ENCODE measurements at places on chromosomes 5 and 9.

GRCh38 chr9:90132866-90133265 lies 509.8 kb downstream of the DIRAS2 start:
- no peak for ATAC-seq

DNA sequence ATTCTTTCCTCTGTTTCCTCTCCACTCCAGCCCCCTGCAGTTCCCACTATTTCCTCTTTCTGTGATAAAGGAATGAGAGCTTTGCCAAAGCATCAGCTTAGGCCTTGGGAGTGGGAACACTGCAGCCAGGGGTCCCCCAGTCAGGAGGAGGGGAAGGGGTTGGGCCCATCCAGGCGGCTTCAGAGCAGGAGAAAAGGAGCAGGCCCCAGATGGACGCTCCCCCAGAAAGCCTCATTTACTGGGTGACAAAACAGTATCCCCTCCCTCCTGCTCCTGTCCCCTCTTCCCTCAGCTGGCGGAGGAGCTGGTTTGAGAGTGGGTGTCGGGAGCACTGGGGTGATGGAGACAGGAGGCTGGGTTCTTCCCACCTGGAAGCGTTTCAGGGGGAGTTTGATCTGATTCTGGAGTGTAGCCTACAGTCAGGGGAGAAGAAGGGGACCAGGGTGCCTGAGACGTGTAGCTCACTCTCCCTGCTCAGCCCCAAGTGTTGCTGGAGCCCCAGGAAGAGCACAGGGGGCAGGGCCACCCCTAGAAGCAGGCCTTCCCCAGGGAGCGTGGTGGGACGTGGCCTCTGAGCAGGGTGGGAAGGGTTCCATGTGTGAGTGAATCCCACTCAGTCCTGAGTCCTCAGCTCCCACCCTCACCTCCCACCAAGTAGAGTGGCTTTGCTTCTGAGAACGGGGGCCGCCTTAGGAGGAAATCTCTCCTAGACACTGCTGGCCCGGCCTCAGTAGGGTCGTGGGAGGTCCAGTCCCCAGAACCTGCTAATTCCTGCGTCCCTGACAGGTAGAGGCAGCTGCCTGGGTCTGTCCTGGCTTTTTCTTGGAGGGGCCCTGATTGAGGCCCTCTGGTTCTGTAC lies 173.1 kb downstream of the CACNA1B start:
- no peak for ATAC-seq

- ATAC-seq, result no peak
Observed at GRCh38 chr9:15278091-15278687, 28.8 kb downstream of the TTC39B start.

DNA sequence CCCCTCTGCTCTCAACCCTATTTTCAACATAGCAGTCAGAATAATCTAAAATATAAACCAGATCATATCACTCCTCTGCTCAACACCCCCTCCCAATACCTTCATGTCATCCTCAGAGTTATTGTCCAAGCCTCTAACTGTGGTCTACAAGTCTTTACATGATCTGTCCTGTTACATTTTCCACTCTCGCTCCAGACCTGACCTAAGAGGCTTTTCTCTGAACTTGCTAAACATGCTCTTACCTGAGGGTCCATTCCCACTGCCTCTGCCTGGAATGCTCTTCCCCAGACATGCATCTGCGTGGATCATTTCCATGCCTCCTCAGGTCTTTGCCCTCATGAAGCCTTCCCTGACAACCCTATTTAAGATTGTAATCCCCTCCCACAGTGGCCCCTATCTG lies 12.0 kb downstream of the NIPSNAP3B start:
- no peak for ATAC-seq

GRCh38 chr5:135930029-135930948 lies 24.5 kb downstream of the LECT2 start:
- no peak for ATAC-seq

DNA sequence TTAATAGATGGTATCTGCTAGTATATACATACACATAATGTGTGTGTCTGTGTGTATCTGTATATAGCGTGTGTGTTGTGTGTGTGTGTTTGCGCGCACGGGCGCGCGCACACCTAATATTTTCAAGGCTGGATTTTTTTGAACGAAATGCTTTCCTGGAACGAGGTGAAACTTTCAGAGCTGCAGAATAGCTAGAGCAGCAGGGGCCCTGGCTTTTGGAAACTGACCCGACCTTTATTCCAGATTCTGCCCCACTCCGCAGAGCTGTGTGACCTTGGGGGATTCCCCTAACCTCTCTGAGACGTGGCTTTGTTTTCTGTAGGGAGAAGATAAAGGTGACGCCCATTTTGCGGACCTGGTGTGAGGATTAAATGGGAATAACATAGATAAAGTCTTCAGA lies 757 bp downstream of the FXN start:
- no peak for ATAC-seq

GRCh38 chr9:74935008-74935407 lies 17.7 kb downstream of the C9orf40 start:
- no peak for ATAC-seq

GRCh38 chr9:91239367-91240111 lies 122.2 kb downstream of the AUH start:
- ATAC-seq, result no peak
